ENCODE measurements at places on chromosomes 4 and X.
A peak's percentile ranks its signal among the peaks of the same experiment; 100 is the strongest.

DNA sequence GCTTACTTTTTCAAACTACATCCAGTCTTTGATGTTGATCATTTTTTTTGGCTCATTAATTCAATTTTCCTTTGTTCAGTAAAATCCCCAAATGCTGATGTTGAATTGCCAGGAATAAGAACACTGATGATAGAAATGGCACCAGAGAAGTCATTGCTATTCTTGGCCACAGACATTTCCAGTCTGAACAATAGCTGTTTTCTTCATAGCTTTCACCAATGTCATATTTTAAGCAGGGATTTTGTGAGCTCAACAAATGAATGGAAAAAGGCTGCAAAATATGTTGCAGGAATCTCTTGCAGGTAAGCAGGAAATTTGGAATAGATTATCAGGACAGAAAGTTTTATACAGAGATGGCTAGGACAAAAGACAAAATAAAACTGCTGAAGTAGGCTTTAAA, 40.5 kb upstream of the GLRB start:
- no peaks in the 10 kb centered on the region for H3K27me3 ChIP-seq
- DNase-seq: no peak
- H3K27ac ChIP-seq: no peak overlapping the region
- H3K4me3 ChIP-seq: no peak overlapping the region
- no peaks in the 10 kb centered on the region for H3K36me3 ChIP-seq

- no peaks in the 10 kb centered on the region for H3K27me3 ChIP-seq
- H3K4me1 ChIP-seq: peaks cover 31% of the 10 kb centered on the region
- H3K27ac ChIP-seq: peak overlapping the region; percentile 99
Observed at GRCh38 chr4:17811078-17811603, 362 bp downstream of the NCAPG start.

GRCh38 chr4:85170241-85170640, 203.8 kb upstream of the WDFY3 start:
- no peaks in the 10 kb centered on the region for H3K4me1 ChIP-seq
- no peaks in the 10 kb centered on the region for H3K36me3 ChIP-seq
- no peak overlapping the region for H3K4me3 ChIP-seq
- no peak overlapping the region for H3K27ac ChIP-seq

DNA sequence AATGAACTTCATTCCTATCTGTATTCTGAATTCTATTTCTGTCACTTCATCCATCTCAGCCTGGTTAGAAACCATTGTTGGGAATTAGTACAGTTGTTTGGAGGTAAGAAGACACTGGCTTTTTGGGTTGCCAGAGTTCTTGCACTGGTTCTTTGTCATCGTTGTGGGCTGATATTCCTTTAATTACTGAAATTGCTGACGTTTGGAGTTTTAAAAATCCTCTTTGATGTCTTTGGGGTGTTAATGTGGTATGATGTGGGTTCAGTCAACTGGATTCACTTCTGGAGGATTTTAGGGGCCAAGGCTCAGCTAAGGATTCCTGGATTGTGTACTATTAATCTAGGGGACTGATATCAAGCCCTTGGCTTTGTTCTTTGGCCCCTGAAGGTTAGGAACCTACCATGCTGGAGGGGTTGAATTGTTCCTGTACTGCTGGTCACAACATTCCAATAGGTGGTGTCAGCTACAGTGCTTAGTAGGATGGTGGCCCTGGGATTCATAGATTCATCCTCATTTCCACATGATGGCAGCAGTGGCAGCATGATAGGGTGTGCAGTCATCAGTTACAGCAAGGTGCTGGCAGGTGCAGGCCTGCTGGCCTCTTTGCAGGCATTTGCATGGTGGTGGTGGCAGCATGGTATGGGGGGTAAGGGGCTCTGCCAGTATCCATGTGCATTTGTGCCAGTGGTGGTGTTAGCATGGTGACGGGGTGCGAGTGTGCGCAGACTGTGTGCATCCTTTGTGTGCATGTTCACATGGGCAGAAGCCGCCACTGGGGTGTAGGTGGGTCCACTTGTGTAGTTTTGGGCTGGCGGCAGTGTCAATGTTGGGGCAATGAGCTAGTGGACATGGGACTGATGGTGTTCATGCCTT, 301.3 kb downstream of the TEX13C start:
- DNase-seq: no peak
- no peaks in the 10 kb centered on the region for H3K4me1 ChIP-seq
- no peak overlapping the region for H3K27ac ChIP-seq
- no peak overlapping the region for H3K4me3 ChIP-seq

DNA sequence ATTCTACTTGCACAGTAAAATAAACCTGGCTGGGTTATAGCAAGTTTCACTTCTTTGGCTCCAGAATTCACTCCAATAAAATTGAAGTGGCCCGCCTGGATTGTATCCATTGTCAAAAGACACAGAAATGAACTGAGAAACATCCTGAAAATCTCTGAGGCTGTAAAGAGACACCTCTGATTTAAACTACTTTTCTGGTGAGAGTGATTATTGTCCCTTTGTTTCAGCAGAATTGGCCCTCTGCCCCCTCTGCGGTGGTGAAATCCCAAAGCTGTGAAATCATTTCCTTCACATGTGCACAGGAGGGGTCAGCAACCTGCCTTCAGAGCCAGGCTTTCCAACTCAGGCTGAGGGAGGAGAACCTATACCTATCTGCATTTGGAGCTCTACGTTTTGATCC, 23.0 kb downstream of the GAB3 start:
- H3K27me3 ChIP-seq: no peaks in the 10 kb centered on the region
- no peak overlapping the region for H3K4me3 ChIP-seq
- peaks cover 21% of the 10 kb centered on the region for H3K36me3 ChIP-seq
- no peak for DNase-seq

DNA sequence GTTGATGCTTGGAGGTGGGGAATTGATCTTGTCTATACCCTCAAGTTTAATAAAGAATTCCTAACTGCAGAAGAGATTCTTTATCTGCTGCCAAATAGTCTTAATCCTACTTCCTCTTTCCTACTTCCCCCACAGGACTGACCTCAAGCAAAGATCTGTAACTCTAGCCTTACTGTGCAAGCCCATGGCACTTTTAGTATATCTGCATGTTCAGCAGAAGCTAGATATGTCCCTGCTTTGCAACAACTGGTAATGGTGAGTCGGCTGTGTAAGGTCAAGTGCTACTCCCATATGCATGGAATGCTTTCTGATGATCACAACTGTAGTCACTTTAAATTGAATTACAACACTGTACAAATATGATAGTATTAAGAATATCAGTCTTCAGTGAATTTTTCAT, 26.3 kb upstream of the PDS5A start:
- H3K27me3 ChIP-seq: no peaks in the 10 kb centered on the region
- no peak overlapping the region for H3K4me3 ChIP-seq
- no peak overlapping the region for H3K27ac ChIP-seq

DNA sequence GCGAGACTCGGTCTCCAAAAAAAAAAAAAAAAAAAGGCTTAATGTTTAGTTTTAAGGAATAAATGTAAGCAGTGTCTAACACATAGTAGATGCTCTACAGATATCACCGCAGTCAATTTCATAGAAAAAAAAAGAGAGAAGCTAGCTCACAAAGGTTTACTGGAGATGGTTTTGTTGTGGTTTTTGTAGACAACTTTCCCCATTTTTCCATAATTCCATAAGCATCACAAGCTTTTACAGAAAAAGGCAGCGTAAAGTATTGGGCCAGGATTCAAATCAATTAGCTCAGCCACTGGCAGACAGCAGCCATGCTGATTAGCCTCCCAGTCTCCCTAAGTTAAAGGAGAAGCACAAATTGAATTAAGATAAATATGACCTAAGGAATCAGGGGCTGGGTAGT, 1.5 kb downstream of the GRSF1 start:
- H3K36me3 ChIP-seq: peaks cover 14% of the 10 kb centered on the region
- peak overlapping the region; percentile 94 for H3K27ac ChIP-seq
- no peak for DNase-seq
- peaks cover 22% of the 10 kb centered on the region for H3K4me1 ChIP-seq
- H3K27me3 ChIP-seq: no peaks in the 10 kb centered on the region

- H3K4me3 ChIP-seq: no peak overlapping the region
- H3K36me3 ChIP-seq: no peaks in the 10 kb centered on the region
- no peak for DNase-seq
- H3K27ac ChIP-seq: no peak overlapping the region
- H3K27me3 ChIP-seq: no peaks in the 10 kb centered on the region
Observed at GRCh38 chrX:22968494-22968893, 31.3 kb upstream of the DDX53 start.

- no peaks in the 10 kb centered on the region for H3K27me3 ChIP-seq
- H3K4me3 ChIP-seq: no peak overlapping the region
- H3K36me3 ChIP-seq: no peaks in the 10 kb centered on the region
- H3K27ac ChIP-seq: no peak overlapping the region
- DNase-seq: no peak
- peaks cover 3% of the 10 kb centered on the region for H3K4me1 ChIP-seq
Observed at GRCh38 chrX:48648336-48648751, 35.3 kb upstream of the WAS start.

- no peak overlapping the region for H3K4me3 ChIP-seq
- no peaks in the 10 kb centered on the region for H3K27me3 ChIP-seq
- peaks cover 2% of the 10 kb centered on the region for H3K36me3 ChIP-seq
- DNase-seq: no peak
Observed at GRCh38 chrX:139844884-139845283, 88.0 kb downstream of the ATP11C start.

DNA sequence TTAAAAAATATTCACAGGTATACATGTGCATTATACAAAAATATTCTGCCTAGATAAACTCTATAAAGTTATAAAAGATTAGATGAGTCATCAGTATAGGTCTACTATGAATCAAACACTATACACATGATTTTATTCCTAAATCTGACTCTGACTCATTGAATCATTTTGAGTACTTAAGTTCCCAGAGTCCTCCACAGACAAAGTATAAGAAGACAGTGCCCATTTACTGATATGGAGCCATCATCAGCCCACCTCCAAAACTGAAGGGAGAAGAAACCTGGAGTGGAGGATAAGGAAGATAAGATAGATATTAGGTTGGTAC, 28.7 kb upstream of the ANTXR2 start:
- H3K27ac ChIP-seq: no peak overlapping the region
- H3K27me3 ChIP-seq: peaks cover 2% of the 10 kb centered on the region

DNA sequence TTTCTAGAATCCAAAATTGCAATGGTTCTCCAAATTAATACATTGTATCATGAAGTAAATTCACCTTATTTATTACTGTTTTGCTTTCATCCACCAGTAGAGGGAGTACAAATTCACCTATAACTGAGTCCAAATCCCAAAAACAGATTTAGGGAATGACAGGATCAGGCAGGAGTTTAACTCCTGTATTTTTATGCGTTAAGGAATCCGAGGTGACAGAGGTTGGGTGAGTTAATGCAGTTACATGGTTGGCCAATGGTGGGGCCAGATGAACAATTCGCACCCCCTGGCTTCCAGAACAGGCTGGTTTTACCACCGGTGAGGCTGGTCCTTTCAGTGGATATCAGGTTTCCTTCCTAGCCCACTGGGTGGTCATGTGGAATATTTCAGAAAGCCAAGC, 82.4 kb downstream of the MTNR1A start:
- H3K27ac ChIP-seq: no peak overlapping the region
- H3K4me1 ChIP-seq: no peaks in the 10 kb centered on the region
- H3K27me3 ChIP-seq: no peaks in the 10 kb centered on the region
- no peak overlapping the region for H3K4me3 ChIP-seq

GRCh38 chrX:136322064-136322463, 21.3 kb downstream of the ADGRG4 start:
- DNase-seq: no peak
- H3K4me3 ChIP-seq: no peak overlapping the region
- no peak overlapping the region for H3K27ac ChIP-seq
- no peaks in the 10 kb centered on the region for H3K27me3 ChIP-seq

GRCh38 chrX:37350034-37350365, 836 bp downstream of the PRRG1 start:
- H3K27me3 ChIP-seq: peaks cover 13% of the 10 kb centered on the region
- H3K4me3 ChIP-seq: no peak overlapping the region
- H3K27ac ChIP-seq: no peak overlapping the region
- no peak for DNase-seq
- no peaks in the 10 kb centered on the region for H3K36me3 ChIP-seq
- H3K4me1 ChIP-seq: no peaks in the 10 kb centered on the region

- no peaks in the 10 kb centered on the region for H3K36me3 ChIP-seq
- no peak for DNase-seq
- H3K27ac ChIP-seq: no peak overlapping the region
- H3K27me3 ChIP-seq: no peaks in the 10 kb centered on the region
- peaks cover 5% of the 10 kb centered on the region for H3K4me1 ChIP-seq
Observed at GRCh38 chrX:39452401-39452800, 645.4 kb downstream of the BCOR start.

- DNase-seq: no peak
- H3K4me3 ChIP-seq: no peak overlapping the region
- H3K27ac ChIP-seq: peak overlapping the region; percentile 20
- H3K36me3 ChIP-seq: no peaks in the 10 kb centered on the region
Observed at GRCh38 chrX:53795576-53795975, 109.1 kb upstream of the HUWE1 start.

DNA sequence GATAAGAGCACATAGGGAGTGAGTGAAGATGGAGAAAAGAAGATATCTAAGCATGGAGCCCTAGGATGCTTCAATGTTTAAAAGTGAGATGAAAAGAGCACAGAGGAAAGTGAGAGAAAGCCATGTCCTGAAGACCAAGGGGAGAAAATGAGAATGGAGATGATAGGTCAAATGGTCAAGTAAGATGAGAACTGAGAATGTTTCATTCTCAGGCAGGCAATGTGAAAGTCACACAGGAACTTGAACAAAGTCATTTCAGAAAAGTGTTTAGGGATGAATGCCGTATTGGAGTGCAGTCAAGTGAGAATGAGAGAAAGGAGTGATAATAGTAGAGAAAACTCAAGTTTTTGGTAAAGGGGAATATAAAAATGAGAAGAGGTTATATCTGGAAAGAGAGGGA, 148.7 kb upstream of the PTCHD1 start:
- no peak overlapping the region for H3K4me3 ChIP-seq
- H3K4me1 ChIP-seq: no peaks in the 10 kb centered on the region
- no peak overlapping the region for H3K27ac ChIP-seq

- H3K27me3 ChIP-seq: peaks cover 7% of the 10 kb centered on the region
- H3K36me3 ChIP-seq: no peaks in the 10 kb centered on the region
- no peak overlapping the region for H3K4me3 ChIP-seq
Observed at GRCh38 chr4:992297-993110, 700 bp downstream of the SLC26A1 start.

- no peak for DNase-seq
- no peak overlapping the region for H3K27ac ChIP-seq
- no peaks in the 10 kb centered on the region for H3K36me3 ChIP-seq
- no peaks in the 10 kb centered on the region for H3K4me1 ChIP-seq
- H3K4me3 ChIP-seq: no peak overlapping the region
- no peaks in the 10 kb centered on the region for H3K27me3 ChIP-seq
Observed at GRCh38 chr4:5618051-5618960, 90.1 kb downstream of the EVC2 start.

DNA sequence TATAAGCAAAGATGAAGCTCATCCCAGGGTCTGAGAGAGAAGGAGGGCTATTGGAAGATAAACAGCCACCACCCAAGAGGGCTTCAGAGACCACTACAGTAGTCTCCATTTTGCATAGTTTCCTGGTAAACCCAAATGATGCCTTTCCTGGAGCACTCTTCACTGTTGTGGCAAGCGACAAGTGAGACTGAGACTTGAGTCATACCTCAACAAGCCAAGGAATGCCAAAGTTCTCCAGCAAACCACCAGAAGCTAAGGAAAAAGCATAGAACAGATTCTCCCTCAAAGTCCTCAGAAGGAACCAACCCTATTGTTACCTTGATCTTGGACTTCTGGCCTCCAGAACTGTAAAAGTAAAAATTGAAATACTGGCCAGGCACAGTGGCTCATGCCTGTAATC, 65.9 kb downstream of the LARP7 start:
- no peaks in the 10 kb centered on the region for H3K36me3 ChIP-seq
- H3K4me1 ChIP-seq: peaks cover 20% of the 10 kb centered on the region
- no peak overlapping the region for H3K4me3 ChIP-seq
- no peak overlapping the region for H3K27ac ChIP-seq
- peaks cover 46% of the 10 kb centered on the region for H3K27me3 ChIP-seq

GRCh38 chrX:66756717-66757116, 117.8 kb upstream of the EDA2R start:
- no peak for DNase-seq
- H3K4me3 ChIP-seq: no peak overlapping the region
- H3K27me3 ChIP-seq: no peaks in the 10 kb centered on the region
- H3K36me3 ChIP-seq: no peaks in the 10 kb centered on the region
- no peaks in the 10 kb centered on the region for H3K4me1 ChIP-seq
- H3K27ac ChIP-seq: no peak overlapping the region
